NCI-H226 (cell line): ENCODE measurements at places on chromosomes 16 and 17.

DNA sequence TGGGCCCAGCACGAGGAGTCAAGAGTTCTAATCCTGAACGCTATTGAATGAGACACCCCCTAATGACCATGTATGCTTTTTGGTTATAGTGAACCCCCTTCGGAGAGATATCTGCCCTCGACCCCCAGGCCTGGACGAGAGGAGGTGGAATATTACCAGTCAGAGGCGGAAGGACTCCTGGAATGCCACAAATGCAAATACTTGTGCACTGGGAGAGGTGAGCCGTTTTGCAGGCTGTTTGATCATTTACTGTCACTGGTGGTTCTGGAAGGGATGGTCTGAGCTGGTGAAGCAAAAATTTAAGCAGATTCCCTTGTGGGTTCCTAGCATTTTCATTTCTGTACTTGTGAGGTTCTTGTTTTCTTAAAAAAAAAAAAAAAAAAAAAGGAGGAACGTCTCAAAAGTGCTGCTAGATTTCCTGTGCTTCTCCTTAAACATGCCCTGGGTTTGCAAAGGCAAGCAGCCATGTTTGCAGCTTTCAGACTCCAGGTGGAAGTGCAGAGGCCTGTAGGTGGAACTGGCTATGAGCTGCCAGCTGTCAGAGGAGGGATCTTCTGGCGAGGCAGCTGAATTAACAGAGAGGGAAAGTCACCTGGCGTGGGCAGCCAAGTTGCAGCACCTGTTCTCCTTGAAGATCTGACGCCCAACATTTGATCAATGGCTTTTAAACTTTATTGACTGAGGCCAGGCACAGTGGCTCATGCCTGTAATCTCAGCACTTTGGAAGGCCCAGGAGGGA, 3.5 kb downstream of the MARVELD3 start:
- no peak for DNase-seq

DNA sequence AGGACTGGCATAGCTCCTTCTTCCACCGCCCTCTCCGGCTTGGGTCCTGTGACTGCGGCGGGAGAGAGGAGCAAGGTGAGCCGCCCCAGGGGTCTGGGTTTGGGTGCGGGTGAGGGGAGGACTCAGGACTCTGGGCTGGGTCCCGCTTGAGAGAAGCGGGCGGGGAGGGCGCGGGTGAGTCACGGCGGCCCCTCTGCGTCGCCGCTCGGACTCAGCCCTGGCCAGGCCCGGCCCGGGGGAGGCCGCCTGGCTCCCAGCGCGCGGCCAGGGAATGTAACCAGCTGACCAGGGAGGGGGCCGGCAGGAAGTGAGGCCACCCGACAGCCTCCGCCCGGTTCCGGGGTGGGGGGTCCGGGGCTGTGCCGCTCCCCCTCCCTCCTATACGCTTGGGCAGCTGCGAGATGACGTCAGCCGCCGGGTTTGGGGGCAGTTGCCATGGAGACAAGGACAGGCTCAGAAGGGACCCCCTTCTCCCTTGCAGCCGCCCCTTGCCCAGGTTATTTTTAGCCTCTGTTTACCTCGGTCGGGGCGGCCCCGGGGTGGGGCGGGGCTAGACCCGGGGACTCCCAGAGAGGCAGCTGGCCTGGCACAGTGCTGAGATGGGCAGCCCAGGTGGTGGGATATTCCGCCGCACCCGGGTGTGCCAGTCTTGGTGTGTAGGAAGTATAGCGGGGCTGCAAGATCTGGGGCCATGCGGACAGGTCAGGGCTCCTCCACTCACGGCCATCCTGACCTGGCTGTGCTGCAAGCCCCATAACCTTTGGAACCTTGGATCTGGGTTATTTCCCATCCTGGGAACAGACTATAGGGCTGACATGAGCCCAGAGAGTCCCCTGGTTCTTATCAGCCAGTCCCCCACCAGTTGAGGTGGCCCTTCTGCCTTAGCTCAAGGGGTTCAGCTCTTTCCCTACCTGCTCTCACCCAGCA, 1.6 kb downstream of the RIPOR1 start:
- DNase-seq, result peak; percentile 91

DNA sequence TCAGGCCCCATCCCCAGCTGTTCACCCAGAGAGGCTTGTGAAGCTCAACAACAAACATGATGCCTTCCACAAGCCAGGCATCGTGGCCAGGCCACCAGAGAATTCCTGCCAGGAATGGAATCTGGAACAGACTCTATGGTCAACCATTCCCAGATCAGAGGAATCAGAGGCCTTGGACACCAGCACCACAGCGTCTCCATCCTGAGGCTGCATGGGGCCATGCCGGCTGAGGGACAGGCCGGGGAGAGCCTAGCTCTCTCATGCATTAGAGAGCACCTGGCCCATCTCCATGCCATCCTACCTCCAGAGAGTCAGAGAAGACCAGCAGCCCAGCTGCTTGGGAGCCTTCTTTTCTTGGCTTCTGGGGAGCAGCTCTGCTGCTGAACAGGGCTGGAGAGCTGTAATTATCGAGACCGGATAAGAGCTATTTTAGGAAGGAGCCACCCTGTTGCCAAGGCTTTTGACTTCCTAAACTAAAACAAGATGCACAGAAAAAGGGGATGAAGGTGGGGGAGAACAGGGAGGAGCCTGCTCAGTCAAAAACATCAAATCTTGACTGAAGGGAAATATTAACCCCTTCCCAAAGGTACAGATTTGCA, 24.5 kb upstream of the MTMR4 start:
- no peak for DNase-seq

GRCh38 chr16:68452176-68452575, 3.9 kb upstream of the SMPD3 start:
- DNase-seq, result peak; percentile 19

GRCh38 chr17:41986634-41987033, 20.0 kb downstream of the CNP start:
- DNase-seq, result no peak

- DNase-seq, result no peak
Observed at GRCh38 chr17:17129466-17129865, 76.7 kb downstream of the PLD6 start.

DNA sequence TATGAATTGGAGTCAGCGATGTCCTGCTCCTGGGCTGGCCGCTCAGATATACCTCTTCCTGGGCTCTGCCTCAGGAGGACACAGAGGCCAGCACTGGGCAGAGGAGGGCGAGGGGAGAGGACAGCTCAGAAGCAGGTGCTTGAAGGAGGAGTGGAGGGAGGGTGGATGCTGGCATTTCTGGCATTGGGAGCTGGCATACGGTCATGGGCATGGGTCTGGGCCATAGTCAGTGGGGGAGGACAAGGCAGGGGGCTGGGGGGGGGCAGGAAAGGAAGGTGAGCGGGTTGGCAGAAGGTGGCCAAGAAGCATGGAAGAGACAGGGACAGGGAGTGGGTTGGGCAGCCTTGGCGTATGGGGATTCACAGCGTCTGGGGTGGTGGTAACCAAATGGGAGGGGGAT, 16.7 kb upstream of the RAP1GAP2 start:
- DNase-seq, result no peak

DNA sequence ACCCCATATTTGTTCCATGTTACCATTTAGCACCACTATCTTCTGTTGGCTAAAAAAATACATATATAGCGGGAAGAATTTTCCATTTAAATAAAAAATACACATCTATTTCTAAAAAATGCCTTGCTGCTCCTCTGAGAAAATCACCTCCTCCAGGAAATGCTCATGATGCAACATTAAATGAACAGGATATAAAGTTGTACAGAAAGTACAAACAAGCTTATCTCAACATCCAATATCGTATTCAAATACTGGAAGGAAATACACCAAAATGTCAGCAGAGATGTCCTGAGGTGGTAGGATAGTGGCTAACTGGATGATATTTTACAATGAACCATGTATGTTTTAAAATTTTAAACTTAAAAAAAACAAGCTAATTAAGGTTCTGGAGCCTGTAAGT, 21.3 kb downstream of the GNA13 start:
- DNase-seq, result no peak

GRCh38 chr16:9013508-9013864, 49.8 kb upstream of the USP7 start:
- no peak for DNase-seq

GRCh38 chr16:69064764-69065313, 40.6 kb upstream of the HAS3 start:
- peak; percentile 26 for DNase-seq

GRCh38 chr16:8667492-8667891, 6.9 kb upstream of the ABAT start:
- no peak for DNase-seq

- DNase-seq, result no peak
Observed at GRCh38 chr16:67762385-67762784, 43.3 kb upstream of the GFOD2 start.

GRCh38 chr17:35726127-35726952, 5.1 kb upstream of the RASL10B start:
- DNase-seq, result peak; percentile 85

GRCh38 chr16:79047337-79047736, 553.2 kb downstream of the MAF start:
- no peak for DNase-seq

- no peak for DNase-seq
Observed at GRCh38 chr16:74622005-74622404, 15.1 kb upstream of the GLG1 start.

DNA sequence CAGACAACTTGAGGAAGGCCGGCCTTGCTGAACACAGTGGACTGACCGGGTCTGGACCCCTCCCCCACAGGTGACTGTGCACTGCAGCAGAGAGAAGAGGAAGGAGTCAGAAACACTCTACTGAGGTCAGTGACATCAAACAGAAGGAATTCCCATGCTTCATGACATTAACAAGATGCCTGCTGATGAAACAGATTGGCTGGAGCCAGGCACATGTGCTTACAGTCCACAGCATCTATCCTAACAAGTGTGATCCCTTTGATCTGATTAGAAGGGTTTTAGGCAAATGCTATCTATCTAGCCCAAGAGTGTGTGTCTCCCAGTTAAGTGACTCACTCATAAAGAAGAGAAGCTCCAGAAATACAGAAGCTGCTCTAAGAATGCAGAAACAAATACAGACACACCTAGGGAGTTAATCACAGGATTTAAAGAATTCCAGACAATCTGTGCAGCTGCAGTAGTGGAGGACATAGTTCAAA, 90.2 kb downstream of the SYCE1L start:
- peak; percentile 62 for DNase-seq

DNA sequence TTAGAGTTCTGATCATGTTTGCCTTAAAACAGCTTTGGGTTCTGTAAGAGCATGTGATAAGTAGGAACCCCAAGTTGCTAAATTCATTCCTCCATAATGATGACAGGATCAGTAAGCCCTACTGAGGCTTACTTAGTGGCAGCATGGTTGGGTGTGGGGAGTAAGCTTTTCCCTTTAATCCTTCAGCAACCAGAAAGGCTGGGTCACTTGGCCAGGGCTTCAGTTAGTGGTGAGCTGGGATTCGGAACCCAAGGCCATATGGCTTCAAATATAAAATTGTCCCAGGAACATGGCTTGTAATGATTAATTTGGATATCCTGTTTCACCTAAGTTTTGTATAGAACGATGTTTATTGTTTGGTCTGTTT, 850 bp downstream of the GINS3 start:
- no peak for DNase-seq

DNA sequence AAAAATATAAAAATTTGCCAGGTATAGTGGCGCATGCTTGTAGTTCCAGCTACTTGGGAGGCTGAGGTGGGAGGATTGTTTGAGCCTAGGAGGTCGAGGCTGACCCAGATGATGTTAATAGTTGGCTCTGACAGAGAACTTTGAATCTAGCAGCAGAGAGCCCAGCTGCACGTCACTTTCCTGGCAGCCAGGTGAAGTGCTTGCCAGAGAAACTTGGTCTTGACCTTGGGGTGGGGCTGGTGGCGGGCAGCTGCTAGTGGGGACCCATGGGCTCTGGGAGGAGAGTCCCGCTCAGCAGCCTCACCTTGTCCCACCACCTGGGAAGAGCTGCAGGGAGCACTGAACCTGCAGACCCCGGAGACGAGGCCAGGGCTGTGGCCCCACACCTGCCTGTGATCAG, 3.1 kb upstream of the C16orf74 start:
- no peak for DNase-seq

DNA sequence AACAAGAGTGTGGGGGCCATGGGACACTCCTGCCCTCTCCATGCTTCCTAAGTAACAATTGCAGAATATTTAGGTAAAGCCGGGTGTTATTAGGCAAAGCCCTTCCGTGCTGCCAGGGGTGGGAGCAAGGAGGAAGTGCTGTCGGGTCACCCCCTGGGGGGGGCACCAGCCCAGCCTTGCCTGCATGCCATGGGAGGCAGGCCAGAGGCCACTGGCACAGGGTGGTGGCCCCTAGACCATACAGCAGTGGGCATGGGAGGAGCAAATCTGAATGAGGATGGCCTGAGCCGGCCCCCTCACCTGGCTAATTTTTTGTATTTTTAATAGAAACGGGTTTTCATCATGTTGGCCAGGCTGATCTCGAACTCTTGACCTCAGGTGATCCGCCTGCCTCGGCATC, 355.7 kb upstream of the CDH8 start:
- no peak for DNase-seq

DNA sequence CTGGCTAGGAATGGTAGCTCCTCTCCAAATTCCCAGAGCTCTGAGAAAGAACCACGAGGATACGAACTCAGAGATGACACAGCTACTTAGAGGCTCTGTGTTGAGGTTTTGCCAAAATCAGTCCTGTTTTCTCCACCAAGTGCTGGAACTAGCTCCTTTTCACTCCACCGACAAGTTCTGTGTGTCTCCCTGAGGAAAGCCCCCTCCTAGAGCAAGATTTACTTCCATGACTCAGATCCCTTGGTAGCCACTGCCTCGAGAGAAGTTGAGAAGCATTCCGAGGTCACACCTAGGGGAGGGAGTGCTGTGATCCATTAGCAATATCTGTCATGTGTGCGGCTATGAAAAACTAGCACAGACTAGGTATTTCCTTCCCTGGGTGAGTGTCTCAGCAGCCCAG, 30.6 kb downstream of the IL21R start:
- DNase-seq, result peak; percentile 86

DNA sequence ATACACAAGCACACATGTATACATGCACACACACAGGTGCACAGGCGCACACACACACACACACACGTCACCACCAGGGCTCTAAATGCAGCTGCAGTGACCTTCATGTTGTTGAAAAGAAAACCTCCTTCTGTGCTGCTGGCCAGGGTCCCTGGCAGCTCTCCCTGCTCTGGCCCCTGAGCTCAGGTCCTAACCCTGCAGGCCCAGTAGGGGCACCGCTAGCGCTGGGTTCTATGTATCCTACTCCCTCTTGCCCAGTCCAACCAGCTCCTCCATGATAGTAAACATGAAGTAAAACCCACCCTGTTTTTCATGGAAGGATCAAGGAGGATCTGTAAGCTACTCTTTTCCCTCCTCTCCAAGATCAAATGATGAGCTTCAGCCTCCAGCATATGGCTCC, 172.8 kb downstream of the RBFOX3 start:
- DNase-seq, result no peak

DNA sequence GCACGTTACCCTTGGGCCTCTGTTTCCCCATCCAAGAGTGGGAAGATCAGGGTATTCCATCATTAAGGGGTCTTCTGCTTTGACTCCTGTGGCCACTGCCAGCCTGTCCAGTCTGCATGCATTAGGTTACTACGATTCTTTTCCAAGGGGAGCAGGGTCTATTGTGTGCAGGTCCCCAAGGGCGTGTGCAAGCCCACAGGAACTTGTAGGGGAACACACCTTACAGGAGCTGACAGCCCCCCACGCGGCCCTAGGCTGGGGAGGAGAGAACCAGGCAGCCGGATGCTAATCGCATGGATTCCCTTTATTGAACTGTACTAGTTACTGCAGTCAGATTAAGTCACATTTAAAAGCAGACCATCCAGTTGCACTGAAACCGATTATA, 116.7 kb downstream of the C16orf78 start:
- DNase-seq, result no peak
